MV-4-11 (cell line): ENCODE measurements at places on chromosomes 12 and 14.

GRCh38 chr12:129676411-129676810 lies 227.4 kb downstream of the TMEM132D start:
- no peak for DNase-seq

- no peak for DNase-seq
Measured at GRCh38 chr12:75978677-75979076, 52.9 kb downstream of the PHLDA1 start.

DNA sequence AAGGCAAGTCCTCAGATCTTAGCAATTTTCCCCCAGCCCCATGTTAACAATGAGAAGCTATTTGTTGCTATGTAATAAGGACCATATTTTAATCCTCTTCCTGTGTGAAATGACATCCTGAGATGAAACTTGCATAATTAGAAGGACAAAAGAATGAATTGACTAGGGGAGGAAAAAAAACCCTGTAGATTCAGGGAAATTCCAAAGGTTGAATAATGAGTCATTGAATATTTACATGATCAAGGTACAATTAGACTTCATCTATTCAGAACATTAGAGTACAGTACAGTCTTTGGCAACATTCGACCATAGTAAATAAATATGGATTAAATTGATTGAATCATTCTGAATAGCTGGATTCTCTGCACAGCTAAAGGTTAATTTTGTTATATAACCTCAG lies 9.4 kb downstream of the MYBPC1 start:
- no peak for DNase-seq

GRCh38 chr12:123113026-123113425 lies 37.9 kb downstream of the PITPNM2 start:
- DNase-seq: no peak

DNA sequence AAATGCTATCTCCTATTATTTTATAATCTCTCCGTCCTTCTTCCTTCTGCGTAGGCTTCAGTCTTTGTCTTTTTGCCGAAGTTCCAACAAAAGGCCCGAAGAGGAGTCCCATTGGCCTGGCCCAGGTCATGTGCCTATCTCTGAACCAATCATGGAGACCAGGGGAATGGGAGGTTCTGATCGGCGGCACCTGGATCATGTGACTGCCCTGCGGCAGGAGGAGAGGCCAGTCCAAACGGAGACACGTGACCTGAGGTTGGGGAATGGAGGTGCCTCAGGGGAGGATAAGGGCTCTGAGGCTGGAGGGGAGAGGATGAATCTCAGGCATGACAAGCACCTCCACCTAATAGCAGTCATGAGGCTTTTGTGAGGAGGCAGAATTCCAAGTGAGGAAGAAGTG lies 86.0 kb downstream of the AACS start:
- no peak for DNase-seq

DNA sequence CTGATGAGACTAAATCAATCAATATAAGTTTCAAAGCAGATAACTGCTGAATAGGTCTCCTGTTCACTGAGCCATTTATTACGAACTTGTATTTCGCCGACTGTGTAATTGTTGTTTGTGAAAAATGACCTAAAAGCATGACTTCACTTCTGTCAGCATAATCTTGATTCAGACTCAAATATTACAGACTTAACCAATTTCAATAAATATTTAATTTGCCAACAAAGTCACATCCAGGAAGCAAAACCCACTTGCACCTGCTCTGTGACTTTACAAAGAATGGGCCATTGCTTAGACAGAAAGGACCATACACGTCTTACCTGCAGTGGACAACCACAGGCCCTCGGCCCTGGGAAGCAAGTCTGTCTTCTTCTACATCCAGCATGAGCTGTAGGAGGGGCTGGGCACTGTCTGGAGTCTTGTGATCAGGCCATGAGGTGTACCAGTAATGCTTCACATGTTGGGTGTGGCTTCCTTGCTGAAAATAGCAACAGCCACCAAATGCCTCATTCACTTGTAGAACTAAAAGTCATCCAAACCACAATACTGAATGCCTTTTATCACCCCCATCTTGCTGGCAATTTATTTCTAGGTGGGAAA lies 23.5 kb upstream of the PTPRB start:
- DNase-seq: no peak

GRCh38 chr12:1297639-1298175 lies 296.7 kb downstream of the FBXL14 start:
- DNase-seq: no peak

DNA sequence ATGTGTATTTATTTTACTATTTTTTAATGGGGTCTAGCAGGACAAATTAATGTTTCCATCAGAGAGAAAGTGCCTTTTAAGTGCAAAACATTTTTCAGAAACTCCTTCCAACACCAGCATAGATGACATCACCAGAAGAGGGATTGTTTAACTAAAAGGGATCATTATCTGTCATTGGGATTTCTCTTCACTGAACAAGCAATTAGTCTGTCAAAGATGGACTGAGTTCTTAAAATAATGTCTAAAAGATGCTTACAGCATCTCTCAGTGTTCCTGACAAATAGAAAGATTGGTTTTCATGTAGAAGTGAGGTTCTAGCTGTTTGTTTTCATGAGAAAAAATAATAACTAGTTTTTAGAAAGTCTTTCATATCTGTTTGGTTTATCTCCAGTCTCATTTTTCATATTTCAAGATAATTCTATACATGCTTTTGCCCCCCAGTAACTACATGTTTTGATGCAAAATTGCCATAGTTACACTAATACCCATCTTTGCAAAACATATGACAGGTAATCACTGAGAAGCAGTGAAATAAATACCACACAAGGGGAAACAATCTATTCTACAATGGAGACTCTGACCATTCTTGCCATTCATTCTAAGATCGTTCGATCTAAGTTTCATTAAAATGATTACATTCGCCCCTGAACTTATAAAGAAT lies 850.3 kb downstream of the GALC start:
- no peak for DNase-seq

GRCh38 chr12:6264402-6265037 lies 46.0 kb upstream of the PLEKHG6 start:
- DNase-seq: no peak

GRCh38 chr12:15648558-15648957 lies 140.6 kb downstream of the EPS8 start:
- DNase-seq: no peak

GRCh38 chr14:20988717-20989470 lies 886 bp upstream of the METTL17 start:
- no peak for DNase-seq

DNA sequence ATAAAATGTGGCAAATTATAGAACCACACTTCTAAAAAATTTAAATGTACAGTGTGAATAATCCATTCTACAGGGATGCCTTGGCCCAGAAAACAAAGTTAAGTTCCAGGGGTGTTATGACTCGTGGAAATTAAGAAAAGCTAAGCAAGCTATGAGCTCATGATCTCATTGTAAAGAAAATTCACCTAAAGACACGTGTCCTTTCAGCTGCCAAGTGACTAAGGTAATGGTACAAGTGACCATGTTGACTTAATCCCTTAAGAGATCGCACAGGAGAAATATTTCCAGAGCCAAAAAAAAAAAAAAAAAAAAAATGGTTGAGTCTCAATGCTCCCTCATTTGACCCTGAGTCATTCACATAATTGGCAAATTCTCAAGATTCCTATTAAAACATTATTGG lies 51.4 kb upstream of the ANO2 start:
- DNase-seq: no peak

- no peak for DNase-seq
Measured at GRCh38 chr12:11055306-11055705, 6.8 kb downstream of the TAS2R46 start.

DNA sequence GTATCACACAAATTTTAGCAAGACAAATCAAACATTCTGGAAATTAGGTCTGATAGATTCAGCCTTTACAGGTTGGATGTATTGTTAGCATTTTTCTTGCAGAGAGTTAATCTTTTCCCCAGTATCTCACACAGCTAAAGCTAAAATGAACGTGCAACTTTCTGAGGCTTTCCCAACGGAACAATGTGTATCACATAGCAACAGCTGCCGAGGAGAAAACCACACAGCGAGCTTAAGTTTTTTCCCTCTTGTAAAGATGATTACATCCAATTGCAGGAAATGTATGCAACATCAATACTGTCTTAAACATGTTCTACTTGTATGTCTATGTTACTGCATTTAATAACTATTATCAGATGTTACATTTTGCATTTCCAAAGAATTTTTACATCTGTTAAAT lies 182.2 kb downstream of the CCDC59 start:
- no peak for DNase-seq

DNA sequence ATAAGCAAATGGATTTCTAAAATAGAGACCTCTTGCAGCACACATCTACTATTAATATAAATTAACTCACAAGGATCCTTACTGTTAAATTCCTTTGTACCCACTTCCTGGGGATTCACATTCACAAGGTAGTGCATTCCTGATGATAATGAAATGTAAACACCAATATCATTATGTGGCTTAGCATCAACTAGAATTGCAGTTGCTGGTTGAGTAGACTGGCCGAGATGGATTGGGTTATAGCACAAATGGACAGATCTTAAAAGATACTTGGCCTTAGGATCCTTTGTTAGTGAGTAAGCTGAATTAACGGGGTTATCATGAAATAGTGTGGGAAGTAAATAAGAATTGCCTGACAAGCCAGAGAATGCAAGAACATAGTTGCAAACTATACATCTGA lies 369.1 kb downstream of the AEBP2 start:
- no peak for DNase-seq
